CD4-positive, alpha-beta T cell treated with Interleukin-15 for 1 hour (primary cell): ENCODE measurements at places on chromosomes 4 and X.

GRCh38 chr4:81426770-81427289 lies 44.9 kb downstream of the RASGEF1B start:
- no peak for DNase-seq

DNA sequence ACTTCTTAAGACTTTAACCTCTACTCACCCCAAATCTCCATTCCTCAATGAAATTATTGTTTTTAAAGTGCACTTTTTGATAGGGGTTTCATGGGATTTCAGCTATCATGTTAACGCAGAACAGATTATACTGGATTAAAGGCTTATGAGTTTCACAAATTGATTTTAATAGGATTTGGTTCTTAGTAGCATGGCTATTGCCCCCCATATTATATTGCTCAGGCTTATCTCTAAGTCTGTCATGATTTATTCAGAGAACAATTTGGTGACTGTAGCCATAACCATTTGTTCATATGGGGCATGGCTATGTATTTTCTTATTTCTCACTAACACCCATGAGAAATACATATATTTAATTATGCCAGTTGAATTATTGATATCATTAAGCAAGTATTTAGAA lies 57.0 kb downstream of the MND1 start:
- no peak for DNase-seq

- DNase-seq = no peak
Observed at GRCh38 chr4:8374851-8375649, 65.5 kb downstream of the ACOX3 start.

DNA sequence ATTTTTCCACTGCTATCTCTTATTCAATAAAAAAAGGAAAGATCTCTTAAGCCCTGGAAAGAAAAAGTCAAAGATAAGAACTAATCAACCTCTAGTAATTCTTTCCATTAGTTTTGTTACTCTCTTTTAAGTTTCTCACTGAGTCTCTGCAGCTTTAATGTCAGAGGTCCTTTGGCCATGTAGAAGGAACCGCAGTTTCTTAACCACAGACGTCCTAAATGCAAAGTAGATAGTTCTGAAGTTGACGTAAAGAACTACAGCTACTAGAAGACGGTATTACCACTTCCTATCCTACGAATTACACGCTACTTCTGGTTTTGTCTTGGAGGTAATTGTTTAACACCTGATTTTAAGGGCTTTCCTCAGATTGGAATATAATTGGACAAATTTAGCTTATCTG lies 325.9 kb downstream of the ANKRD50 start:
- DNase-seq = no peak

DNA sequence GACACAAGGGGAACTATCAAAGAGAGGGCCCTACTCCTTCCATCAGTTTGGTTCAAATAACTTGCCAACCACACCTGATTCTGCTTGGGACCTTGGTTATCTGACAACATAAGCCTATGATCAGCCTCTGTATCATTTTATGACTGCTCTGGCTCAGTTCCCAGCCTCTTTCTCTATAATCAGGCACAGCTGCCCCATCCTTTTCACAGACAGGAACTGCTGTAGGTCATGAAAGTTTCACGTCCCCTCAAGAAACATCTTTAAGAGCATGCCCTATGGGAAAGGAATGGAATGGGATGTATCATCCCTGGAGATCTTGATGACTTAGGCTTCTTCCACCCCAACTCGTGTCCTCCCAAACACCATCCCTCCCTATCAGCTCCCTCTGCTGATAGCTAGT lies 243.4 kb downstream of the AR start:
- DNase-seq = no peak

GRCh38 chr4:79395841-79396240 lies 12.2 kb downstream of the GK2 start:
- no peak for DNase-seq

- DNase-seq = no peak
Observed at GRCh38 chr4:47010347-47010911, 17.0 kb upstream of the GABRA4 start.

- DNase-seq = no peak
Observed at GRCh38 chr4:145177906-145178538, 2.4 kb downstream of the OTUD4 start.

GRCh38 chrX:39477031-39477761 lies 620.6 kb downstream of the BCOR start:
- no peak for DNase-seq

DNA sequence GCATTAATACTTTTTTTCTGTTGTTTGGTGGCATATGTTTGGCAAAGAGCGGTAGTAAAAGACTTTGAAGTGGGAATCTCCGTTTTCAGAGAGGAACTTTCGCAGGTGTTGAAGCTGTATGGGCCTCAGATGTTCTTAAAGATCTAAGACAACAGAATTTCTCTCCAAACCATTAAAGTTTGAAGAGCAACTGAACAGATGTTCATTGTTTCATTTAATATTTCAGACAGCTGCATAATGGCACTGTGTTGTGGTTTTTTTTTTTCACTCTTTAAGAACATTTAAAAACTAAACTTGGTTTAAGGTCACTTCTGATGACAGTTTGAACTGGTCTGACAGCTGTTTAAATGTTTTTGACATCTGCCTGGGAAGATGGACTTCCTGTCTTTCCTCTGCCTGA lies 882.7 kb upstream of the PCDH10 start:
- DNase-seq = no peak

GRCh38 chrX:30741545-30741944 lies 88.3 kb downstream of the GK start:
- DNase-seq = no peak

DNA sequence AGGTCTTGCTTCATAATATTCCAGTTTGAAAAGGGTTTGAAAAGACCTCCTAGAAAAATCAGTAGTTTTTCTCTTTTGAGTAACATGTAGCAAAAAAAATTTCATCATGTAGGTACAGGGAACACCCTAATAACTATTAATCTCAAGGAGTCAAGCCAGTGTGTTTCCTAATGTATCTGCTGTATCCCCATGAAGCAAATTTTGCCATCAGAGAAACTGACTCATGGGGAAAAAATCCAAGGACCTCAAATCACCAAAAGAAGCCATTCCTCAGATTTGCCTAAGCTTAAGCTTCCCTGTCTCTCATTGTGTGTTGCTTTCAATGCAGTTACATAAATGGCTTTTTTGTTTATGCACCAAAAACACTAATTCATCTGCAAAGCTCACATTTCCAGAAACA lies 29.7 kb downstream of the F9 start:
- DNase-seq = no peak

DNA sequence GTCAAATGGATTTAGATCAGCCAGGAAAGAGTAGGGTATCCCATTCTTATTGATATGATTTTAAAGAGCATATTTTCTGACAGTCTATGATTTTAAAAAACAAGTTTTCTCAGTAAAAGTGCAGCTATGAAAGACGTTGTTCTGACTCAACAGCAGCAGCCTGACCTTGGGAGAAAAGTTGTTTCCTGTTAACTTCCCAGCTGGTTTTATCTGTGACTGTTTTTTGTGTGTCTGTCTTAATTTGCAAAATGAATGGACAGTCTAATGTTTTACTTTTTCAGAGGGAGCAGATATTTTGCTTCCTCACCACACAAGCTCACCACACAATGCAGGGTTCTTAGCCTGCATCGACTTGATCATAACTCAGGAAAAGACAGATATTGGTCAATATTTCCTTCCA lies 764 bp upstream of the MTHFD2L start:
- no peak for DNase-seq

GRCh38 chr4:95640311-95640710 lies 91.5 kb upstream of the UNC5C start:
- no peak for DNase-seq

DNA sequence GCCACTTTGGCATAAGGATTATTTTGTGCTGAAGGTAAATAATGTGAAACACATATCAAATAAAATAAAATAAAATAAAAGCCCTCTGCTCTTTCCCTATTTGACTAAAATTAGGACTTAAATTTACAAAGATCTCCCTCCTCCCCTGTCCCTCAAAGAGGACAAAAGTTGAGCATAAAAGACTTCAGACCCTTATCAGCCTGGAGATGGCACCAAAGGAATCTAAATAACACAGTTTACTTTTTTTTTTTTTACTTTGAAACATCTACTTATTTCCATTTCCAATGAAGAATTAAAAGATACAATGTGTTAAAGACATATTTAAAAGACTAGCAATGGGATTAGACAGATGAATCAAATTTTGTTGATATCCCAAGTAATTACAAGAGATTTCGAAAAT lies 89.7 kb downstream of the EPHA5 start:
- DNase-seq = no peak

DNA sequence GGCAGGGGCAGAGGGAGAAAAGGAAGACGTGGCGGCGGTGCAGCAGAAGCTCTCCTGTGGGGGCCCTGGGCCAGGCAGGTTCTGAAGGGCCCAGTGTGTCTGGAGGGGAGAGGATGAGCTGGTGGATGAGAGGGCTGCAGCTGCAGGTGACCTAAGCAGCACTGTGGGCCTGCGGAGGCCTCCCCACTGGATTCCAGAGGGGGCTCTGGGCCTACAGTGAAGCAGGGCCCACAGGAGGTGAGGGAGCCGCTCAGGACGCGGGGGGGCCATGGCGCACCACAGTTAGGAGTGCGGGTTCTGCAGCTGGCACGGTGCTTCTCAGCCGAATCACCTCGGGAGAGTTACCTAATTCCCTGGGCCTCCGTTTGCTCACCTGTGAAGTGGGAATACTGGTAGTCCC lies 10.5 kb downstream of the ABLIM2 start:
- DNase-seq = no peak

GRCh38 chr4:139256349-139256748 lies 23.7 kb downstream of the MGARP start:
- DNase-seq = no peak

DNA sequence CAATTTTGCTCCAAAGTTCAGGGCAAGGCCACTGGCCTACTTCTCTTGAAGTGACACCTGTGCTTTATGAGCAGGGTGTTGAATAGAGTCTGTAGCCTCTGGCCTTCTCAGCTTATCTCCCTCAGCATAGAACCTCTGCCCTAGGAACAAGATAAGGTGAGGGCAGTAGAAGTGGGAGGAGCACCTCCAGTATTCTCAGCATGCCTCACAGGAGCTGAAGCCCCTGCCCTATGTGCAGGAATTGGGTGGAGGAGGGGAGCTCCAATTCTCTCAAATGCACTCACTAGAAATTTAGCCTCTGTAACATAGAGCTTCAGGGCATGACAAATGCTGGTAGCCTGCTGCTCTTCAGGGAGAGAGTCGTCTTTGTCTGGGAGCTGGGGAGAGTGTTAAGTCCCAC lies 479.3 kb downstream of the IL1RAPL1 start:
- DNase-seq = no peak

GRCh38 chr4:114389070-114389685 lies 209.4 kb upstream of the UGT8 start:
- DNase-seq = no peak

- DNase-seq = no peak
Observed at GRCh38 chr4:179797738-179798137, 2355.5 kb upstream of the AGA start.

DNA sequence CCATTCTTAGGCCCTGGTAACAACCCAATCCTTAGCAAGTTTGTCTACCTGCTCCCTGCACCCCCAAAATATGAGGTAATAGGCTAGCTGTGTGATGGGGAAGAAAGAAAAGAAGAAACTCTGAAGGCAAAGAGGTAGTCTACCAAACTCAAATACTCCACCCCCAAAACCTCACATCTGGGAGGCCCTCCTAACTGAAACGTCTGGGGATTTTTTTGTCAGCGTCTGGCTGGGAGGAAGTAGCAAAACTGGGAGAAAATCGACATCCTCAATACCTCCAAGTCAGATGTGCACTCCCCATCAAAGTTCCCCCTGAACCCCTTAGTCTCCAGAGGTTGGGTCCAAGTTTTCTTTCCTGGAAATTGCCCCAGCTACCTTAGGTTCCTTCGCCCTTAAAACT lies 1.0 kb downstream of the LAMP2 start:
- no peak for DNase-seq

DNA sequence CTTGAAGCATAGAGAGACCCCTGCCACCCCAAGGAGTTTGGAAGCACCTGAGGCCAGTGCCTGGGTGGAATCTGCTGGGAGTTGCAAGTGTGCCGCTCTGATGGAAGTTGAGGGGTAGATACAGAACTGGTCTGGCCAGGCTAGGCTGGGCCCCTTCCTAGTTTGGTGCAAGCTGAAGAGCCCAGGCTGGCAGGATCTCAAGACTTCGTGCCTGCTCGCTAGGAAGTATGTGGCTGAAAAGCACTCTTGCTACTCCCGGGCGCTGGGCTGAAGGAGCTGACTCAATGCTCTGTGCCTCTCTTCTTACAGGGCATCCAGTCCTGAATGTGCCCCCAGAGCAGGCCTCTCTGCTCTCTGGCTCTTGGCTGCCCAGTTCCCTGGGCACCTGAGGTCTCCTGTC lies 51.7 kb upstream of the PJA1 start:
- DNase-seq = no peak

DNA sequence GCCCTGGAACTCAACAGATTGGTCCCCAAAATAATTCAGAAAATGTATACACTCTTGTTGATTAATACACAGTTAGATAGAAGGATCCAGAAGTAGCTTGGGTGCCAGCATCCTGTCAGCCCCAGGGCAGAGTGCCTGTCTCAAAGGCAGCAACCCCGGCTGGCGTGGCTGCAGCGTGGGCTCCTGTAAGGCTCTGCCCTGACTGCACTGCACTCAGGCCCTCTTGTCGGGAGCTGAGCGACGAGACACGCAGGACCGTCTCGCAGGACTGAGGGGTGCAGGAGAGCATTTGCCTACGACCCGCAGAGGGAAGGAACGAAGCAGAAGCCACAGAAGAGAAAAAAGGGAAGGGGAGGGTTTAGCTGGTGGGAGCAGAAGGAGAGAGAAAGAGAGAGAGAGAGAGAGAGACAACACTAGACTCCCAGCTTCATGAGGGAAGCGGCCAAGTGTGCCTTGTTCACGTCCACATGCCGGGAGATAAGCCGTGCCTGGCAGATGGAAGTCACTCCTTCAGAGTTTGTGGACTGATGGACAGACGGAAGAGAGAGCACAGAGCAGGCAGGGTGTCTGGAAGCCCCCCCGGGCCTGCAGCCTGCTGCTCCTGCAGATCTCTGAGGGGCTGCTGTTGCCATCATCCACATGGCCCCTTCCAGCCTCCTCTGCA lies 38.7 kb upstream of the HELT start:
- DNase-seq = no peak

- peak; percentile 64 for DNase-seq
Observed at GRCh38 chr4:83561381-83561780, 25.5 kb downstream of the GPAT3 start.

GRCh38 chr4:21507439-21507838 lies 441.1 kb downstream of the KCNIP4 start:
- DNase-seq = no peak

DNA sequence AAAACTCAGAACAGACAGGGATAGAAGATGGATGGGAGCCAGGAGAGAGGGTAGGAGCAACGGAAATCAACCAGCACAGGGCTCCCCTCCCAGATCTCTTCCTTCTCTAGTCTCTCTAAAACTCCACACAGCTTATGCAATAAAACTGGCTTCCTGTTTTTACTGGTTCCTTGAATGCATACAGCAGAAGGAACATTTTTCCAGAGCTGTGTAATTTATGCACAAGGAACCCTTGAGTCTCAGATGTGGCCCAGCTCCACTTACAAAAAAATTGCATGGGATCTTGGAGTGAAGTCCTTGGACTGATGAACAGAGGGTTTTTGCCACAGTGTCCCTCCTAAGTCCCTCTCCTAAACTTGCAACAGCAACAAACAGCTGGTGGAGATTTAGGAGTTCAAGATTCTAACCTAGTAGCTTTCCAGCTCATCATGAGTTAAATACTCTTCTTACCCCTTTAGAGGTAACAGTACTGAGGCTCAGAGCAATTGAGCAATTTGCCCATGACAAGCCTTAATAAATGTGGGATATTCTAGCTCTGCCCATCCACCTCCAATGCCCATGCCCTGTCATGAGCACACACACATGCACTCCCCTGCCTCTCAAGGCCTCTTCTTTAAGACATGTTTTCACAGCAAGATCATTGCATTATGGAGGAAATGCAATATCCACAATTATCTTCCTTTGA lies 18.4 kb upstream of the CC2D2A start:
- DNase-seq = no peak
